ENCODE measurements at places on chromosomes 3 and 15.

DNA sequence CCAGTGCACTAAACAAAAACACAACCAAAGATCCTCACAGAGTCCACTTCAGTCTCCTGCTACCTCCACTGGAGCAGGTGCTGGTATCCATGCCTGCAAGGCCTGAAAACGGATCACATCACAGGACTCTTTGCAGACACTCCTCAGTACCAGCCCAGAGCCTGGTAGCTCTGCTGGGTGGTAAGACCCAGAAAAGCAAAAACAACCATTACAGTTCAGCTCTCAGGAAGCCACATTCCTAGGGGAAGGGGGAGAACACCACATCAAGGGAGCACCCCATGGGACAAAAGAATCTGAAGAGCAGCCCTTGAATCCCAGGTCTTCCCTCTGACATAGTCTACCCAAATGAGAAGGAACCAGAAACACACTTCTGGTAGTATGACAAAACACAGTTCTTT is 52.5 kb upstream of the PFN2 start:
- DNase-seq = no peak

GRCh38 chr15:64314456-64314855 is 41.5 kb downstream of the CSNK1G1 start:
- DNase-seq = no peak

DNA sequence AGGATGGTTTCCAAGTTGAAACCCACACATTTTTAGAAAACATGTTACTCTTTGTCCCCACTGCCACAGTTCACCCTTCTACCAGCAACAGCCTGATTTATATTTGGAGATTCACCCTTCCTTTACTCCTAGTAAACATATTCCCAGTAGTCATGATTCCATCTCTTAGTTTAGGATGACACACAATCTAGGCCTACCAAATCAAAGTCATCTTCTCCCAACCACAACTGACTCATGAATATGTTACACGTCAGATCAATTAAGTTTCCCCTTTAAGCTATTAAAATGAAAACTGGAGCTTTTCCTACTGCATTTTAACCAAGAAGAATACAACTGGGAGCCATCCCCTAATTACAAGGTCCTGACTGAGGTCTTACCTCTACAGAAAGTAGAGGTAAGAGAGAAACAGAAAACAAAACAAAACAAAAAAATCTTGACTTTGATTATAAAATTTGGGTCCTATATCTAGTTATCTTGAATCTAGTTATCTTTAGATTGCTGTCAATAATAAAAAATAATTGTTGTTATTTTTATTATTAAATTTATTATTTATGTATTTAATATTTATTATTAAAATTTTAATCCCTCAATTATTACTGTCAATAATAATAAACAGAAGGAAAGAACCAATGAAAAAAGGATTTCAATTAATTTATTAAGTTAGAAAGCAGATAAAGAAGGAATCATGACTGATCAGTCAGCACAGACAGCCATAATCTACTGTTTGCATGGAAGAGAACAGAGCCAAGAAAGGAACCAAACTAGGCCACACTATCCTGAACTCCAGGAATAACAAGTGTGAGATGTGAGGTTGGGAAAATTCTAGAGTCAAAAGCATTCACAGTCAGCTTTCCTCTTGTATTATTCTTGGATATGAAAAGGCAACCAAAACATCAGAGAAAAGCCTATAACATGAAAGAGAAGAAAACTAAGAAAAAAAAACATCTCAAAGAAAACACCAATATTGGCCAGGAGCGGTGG is 12.5 kb downstream of the DPH6 start:
- DNase-seq = no peak

GRCh38 chr3:45567730-45568172 is 26.8 kb upstream of the LIMD1 start:
- no peak for DNase-seq

DNA sequence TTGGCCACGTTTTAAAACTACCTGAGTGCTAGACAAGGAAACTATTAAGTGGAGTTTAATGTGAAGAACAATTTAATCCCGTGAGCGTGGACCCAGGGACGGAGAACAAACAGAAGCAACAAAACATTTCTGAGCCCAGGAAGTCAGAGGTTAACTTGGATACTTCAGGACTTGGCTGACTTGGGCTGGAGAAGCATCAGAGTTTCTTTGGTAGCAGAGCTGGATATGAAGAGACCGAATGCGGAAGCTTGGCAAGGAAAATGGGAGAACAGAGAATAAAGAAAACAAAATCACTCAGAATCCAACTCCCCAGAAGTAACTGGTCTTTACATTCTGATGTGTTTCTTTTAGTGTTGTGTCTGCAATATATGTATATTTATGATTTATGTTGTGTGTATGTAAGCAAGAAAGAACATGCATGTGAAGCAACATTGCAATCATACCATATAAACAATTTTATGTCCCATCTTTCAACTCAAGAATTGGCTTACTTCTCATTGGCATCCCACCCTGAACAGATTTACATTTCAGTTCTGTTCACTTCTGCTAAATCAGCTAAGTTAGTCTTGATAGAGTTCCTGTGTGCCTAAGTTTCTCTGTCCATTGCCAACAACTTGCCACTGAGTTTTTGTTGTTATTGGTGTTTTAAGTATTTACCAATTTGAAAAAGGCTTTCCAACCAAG is 17.2 kb upstream of the PLOD2 start:
- no peak for DNase-seq

Data from glomerular endothelial cell (primary cell).